Hypothalamus (tissue), 51 donors: ENCODE measurements at places on chromosomes 16 and 17.

DNA sequence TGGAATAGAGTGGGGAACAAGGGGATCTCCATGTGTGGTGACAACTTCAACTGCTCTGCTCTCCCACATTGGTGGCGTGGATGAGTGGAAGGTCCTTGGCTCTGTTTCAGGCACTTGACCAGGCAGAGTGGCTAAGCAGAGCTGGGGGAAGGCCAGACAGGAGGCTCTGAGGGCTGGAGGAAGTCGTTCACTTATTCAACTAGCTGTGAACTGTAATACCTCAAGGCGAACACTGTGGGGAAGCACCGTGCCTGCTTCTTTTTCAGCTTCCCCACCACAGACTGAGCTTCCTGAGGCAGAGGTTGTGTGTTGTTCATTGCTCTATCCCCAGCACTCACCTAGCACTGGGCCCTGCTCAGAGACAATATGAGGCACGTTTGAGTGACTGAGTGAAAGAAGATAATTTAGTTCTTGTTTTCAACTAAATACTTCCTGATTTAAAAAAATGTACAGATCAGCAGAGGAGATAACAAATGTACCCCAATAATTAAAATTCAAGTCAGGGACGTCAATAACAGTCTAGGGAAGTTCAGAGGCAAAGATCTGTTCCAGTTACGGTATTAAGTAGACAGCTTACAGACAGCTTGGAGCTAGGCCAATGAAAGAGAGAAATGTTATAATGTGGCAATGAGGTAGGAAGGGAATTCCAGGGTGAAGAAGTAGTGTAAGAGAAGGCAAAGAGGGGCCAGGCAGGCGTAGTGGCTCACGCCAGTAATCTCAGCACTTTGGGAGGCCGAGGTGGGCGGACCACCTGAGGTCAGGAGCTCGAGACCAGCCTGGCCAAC, 34.7 kb downstream of the MYO18A start:
- DNase-seq = peak; percentile 26

- no peak for DNase-seq
Observed at GRCh38 chr17:64002658-64003525, 4.7 kb downstream of the PRR29 start.

- no peak for DNase-seq
Observed at GRCh38 chr17:45883063-45883462, 11.3 kb upstream of the MAPT start.

DNA sequence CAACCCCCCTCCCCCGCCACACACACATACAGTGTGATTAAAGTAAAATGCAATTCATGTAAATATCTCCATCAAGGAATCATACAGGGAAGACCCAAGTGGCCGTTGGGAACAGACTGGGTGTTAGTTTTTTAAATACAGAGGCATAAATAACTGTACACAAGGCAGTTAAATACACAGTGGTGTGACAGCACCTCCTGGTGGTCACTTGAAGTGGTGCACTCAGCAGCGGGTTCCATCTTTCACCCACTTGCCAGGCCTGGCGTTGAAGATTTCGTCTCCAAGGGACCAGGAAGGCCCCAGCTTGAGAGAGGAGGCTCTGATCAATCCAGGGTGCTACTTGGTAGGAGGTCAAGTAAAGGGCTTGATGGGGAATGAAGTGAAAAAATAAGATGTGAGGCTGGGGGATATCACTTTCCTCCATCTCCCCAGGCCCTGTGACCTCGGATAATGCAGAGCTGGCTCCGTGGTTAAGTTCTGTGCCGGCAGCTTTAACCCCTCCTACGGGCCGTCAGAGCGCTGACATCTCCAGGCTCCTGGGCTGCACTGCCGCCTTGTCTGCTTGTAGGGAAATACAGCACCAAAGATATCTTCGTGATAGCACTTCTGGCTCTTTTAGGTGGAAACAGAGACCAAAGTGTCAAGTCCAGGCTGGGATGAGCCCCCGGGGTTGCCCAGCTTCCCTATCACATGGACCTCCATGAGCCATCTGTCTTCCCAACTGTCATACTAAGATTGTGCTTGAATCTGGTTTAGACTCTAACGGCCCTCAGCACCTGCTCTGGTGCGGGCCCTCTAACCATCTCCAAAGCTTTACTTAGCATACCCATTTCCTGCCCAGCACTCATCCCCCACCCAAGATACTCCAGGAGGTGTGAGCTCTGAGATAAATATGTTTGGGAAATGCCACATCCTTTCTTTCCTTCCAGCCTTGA, 20.7 kb downstream of the LGALS9 start:
- peak; percentile 31 for DNase-seq
